Bone marrow (tissue), 2 donors: ENCODE measurements at places on chromosomes 12 and 14.
A peak's percentile ranks its signal among the peaks of the same experiment; 100 is the strongest.

DNA sequence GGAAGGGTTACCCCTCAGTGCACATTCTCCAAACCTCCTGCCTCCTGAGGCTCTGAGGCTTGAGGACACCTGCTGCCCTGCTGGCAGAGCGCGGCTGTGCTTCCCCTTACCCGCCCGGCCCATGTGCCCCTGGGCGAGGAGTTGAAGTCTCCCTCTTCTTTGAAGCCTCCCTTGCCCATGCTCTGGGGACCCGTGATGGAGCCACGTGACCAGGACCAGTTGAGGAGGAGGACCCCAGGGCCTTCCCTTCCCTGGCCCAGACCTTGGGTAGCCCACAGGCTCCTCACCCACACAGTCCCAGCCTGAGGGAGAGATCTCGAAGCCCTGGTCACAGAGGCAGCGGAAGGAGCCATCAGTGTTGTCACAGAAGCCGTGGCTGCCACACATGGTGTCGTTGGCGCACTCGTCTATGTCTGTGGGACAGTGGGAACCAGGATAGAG, 12.9 kb downstream of the ISCA2 start:
- no peak for DNase-seq

DNA sequence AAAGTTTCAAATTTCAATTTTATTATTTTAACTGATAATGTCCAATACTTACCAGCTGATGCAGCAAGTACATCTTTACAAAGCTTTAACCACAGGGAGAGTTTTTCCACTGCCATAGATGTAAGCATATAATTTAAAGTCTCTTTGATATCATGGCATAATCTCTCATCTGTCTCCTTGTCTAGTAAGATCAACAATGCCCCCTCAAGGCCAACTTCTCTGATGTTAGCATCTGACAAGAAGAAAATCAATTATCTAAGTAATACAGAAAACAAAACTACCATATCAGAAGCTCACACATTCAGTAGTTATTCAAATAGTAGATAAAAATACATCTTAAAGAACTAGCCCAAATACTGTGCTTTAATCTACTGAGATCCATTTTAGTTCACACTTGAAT, 94.2 kb downstream of the HEATR5A start:
- DNase-seq, result no peak

DNA sequence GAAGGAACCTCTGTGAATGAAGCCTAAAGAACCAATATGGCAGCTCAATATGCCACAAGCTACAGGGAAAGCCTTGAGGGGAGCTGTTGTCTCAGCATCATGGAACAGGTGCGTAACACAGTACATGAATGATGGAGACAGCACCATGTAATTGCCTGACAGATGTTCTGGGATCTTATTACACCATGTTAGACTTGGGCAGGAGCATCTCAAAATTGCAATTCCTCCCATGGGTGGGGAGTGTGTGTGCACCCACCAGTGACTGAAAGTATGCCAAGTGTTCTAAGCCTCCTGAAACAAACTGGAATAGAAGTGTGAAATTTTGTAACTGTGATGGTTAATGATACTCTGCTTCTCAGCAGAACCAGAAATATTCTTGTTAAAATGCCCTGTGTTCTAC, 151.0 kb upstream of the SRRM4 start:
- no peak for DNase-seq

GRCh38 chr12:79645235-79645630, 45.5 kb downstream of the PAWR start:
- no peak for DNase-seq

- DNase-seq, result no peak
Measured at GRCh38 chr12:108890208-108890607, 10.3 kb downstream of the DAO start.

GRCh38 chr12:105033851-105034250, 47.7 kb downstream of the NOPCHAP1 start:
- DNase-seq, result no peak

- DNase-seq, result no peak
Measured at GRCh38 chr12:34607520-34608195, 585.4 kb downstream of the ALG10 start.

DNA sequence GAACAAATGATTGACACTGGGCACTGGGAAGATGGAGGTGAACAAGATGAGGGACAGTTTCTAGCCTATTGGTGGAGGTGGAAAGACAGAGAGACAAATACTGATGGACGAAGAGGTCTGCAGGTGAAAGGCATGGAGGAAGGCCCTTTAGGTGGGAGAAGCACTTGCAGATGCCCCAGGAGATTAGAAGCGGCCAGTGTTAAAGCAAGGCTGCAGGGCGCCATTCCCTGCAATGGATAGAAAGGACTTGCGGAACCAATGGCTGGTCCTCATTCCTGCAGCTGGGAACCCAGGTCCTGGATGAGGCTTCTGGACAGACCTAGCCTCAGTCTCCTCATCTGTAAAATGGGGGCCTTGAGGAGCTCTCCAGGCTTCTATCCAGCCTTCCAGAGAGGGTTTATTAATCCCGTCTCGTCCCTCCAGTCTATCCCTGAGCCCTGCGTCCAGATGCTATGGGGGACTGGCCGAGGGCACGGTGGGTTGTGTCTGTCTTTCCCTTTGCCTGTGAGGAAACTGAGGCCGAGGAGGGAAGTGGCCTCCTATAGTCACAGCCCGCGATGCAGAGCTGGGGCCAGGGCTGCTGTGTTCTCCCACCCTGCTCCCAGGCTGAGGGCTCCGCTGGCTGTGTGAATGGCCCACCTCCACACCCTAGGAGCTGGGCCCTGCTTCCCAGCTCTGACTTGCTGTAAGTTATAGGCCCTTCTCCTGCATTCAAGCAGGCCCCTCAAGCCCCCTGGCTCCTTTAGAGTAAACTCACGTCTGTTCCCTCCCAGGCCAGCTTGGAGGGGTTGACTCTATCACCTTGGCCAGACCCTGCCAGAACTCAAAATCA, 33.0 kb downstream of the CYP46A1 start:
- DNase-seq, result no peak

- DNase-seq, result peak; percentile 35
Measured at GRCh38 chr12:31117203-31118011, 43.7 kb downstream of the DDX11 start.

DNA sequence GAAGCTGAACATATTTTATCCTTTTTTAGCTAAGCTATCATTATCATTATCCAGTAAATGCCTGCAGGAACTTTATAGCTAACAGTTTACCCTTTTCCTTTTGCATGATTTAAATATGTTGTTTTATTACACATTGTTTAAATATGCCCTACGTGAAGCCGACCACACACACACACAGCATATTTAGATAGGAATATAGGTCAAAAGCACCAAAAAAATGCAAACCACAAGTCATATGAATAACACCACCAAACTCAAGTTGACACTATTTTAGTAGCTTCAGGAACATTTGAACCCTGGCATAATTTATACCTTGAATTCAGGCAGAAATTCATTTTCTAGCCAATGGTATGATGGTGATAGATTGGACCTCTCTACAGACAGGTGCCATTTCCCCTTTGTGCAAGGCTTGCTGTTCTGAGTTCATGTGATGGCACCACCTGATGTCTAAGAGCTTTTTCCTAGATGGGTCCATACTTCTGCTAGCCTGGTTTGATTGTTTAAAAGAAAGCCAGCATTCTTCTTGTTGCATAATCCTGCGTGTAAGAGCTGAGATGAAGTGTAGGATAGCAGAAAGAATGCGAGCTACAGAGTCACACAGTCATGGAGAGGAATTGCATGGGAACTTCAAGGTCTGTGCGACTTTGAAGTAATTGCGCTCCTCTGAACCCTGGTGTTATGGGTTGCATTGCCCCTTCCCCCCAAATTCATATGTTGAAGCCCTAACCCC, 454.8 kb upstream of the SOX5 start:
- no peak for DNase-seq

- no peak for DNase-seq
Measured at GRCh38 chr14:92531106-92531873, 17.7 kb downstream of the RIN3 start.

- no peak for DNase-seq
Measured at GRCh38 chr14:60485057-60485597, 736 bp downstream of the C14orf39 start.

DNA sequence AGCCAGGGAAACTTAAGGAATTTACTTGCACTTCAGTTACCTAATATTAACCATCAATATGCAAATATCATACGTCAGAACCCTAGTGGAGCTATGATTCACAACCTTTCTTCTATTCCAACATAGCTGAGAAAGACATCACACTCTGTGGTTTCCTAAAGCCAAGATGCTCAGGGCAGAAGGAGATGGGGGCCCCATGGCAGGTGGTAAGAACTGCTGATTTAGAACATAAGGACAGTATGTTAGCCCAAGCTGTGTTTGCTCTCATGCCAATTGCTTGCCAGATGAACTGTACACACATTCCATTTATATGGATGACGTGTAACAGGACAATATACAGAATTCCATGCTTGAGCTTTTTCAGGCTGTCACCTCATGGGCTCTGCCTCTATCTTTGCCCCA, 34.6 kb downstream of the HECTD4 start:
- no peak for DNase-seq

DNA sequence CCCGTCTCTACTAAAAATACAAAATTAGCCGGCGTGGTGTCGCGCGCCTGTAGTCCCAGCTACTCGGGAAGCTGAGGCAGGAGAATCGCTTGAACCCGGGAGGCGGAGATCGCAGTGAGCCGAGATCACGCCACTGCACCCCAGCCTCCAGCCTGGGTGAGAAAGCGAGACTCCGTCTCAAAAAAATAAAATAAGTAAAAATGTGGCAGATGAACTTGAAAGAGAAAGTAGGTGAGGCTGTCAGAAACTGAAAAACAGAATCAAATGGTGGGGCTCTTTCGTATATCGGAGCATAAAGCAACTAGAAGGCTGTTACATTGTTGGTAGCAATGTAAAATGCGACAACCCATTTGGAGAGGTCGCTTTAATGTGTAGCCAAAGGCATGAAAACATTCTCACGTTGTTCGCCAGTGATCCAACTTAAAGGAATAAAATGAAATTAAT, 767 bp upstream of the CCNT1 start:
- no peak for DNase-seq

DNA sequence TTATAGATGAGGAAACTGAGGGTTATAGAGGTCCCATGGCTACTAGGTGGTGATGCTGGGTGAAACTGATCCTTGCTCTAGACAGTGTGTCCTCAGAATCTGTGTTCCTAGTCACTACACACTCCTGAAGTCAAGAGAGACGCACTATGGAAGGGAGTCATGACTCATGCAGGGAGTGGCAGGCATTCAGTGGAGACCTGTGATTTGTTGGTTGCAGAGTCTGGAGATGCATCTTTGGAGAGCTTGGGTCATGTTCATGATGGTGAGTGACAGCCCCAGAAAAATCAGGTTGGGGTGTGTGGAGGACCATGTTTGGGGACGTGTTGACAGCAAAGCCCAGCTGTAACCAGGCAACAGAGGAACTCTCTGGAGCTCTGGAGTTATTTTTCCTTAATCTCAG, 38.0 kb upstream of the FBXO21 start:
- no peak for DNase-seq

- no peak for DNase-seq
Measured at GRCh38 chr14:99578541-99579101, 25.4 kb downstream of the CCDC85C start.

- DNase-seq, result peak; percentile 72
Measured at GRCh38 chr14:21557084-21557901, 22.6 kb downstream of the OR10G3 start.

- DNase-seq, result no peak
Measured at GRCh38 chr14:71358209-71358931, 451.1 kb downstream of the PCNX1 start.

DNA sequence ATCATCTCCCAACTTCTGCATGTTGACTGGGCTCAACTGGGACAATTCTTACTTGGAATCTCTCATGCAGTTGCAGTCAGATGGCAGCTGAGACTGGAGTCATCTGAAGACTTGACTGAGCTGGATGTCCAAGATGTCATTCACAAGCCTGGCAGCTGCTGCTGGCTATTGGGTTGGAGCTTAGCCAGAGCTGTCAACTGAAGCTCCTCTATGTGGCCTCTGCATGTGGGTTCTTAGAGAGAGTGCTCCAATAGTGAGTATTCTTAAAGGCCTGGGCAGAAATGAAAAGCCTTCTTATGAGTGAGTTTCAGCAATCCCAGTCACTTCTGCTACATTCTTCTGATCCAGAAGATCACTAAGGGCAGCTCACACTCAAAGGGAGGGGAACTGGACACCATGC, 440.9 kb downstream of the LRIG3 start:
- no peak for DNase-seq

- DNase-seq, result no peak
Measured at GRCh38 chr14:92980866-92981265, 57.9 kb downstream of the CHGA start.

GRCh38 chr14:72616811-72617210, 277.1 kb downstream of the DPF3 start:
- DNase-seq, result no peak

DNA sequence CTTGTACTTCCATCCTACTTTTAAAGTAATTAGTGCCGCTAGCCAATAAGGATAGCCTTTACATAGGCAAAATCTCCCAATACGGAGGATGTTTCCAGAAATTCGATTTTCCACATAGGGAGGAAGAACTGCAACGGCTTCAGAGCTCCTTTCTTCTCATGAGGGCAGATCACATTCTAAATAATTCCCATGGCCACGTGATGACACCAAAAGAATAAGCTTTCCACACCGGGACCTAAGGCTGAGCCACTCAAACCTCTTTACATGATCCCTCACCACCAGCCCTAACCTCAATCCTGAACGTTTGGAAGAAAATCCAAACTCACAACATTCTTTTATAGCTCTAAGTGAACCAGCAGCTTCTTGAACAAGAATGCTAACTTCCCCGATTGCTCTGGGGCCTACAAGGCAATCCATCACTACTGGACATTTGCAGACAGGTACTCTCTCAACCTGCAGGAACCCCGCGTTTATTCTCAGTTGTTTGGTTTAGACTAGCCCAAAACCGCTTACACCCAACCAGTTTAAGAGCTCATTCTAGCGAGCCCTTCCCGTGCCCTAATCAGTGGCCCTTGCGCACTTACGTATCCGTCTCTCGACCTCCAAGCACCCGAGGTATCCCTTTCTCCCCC, 884 bp downstream of the CAPRIN2 start:
- DNase-seq, result no peak

- DNase-seq, result no peak
Measured at GRCh38 chr12:21771311-21771710, 3.2 kb downstream of the KCNJ8 start.

DNA sequence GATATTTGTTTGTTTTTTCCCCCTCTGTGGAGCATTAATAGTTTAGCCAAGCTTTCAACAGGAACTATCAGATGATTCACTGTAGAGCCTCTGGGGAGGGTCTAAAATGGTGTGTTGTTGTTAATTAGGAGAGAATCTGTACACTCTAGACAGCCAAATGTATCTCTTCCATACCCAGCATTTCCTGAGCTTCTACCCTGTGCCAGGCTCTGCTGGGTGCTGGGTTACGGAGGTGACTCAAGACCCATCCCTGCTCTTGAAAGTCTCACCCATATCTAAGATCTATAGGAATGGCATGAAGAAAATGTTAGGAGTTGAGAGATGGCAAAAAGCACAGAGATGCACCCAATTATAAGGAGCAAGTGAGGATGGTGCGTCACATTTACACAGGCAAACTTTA, 245.8 kb downstream of the C12orf75 start:
- no peak for DNase-seq

DNA sequence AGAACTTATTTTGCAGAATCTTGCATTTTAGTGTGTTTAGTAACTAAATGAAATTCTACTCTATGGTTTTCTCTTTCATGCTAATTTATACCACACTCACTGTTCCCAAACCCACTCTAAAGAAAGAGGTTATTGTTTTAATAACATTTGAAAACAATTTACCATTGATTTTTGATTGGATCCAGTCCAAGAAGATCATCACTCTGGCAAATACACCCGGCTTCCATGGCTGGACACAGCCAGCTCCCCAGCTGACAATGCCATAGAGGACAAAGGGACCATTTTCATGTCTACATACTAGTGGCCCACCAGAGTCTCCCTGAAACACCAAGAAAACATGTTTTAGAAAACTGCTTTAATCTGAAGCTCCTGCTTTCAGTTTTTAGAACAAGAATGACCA, 42.4 kb downstream of the OVCH1 start:
- no peak for DNase-seq
